ENCODE measurements at places on chromosomes 16 and 17.

GRCh38 chr17:38425744-38426143 lies 2.5 kb upstream of the ARHGAP23 start:
- no peak for DNase-seq

DNA sequence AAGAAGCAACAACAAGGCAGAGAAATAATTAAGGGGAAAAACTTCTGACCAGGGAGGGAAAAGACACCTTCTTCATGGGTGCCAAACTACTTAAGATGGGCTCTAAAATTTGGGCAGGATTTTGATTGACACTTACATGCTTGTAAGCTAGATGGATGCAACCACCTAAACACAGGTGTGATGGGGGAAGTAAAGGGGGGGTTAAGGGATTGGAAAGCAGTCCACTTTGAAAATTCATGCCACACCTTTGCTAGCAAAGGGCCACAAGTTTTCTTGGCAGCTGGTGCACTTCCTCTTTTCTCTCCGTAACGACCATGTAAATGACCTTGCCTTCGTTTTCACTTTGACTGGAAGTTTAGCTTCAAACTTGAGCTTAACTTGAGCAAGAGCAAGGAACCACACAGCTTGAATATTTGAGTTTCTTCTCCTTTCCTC lies 14.3 kb upstream of the PRKAR1A start:
- DNase-seq = no peak

GRCh38 chr17:80374732-80375585 lies 40.0 kb upstream of the ENDOV start:
- no peak for DNase-seq

- no peak for DNase-seq
Measured at GRCh38 chr17:48597778-48598631, 4.4 kb upstream of the HOXB5 start.

GRCh38 chr17:71176928-71177443 lies 943.8 kb upstream of the SOX9 start:
- DNase-seq = no peak

DNA sequence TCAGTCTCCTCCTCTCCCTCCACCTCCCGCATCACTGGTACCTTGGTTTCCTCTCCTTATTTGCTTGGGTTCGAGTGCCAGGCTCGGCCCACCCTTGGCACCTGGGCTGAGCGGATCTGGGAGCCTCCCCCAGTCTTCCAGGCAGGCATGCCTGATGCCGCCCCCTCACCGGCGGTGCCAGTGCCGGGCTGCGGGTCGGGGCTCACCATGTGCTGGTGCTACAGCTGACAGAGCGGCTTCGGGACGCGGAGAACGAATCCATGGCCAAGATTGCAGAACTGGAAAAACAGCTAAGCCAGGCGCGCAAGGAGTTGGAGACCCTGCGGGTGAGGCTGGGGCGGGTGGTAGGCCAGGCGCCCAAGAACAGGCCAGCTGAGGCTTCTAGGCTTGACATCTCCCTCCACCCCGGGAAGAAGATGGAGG lies 19.2 kb downstream of the FMNL1 start:
- no peak for DNase-seq

DNA sequence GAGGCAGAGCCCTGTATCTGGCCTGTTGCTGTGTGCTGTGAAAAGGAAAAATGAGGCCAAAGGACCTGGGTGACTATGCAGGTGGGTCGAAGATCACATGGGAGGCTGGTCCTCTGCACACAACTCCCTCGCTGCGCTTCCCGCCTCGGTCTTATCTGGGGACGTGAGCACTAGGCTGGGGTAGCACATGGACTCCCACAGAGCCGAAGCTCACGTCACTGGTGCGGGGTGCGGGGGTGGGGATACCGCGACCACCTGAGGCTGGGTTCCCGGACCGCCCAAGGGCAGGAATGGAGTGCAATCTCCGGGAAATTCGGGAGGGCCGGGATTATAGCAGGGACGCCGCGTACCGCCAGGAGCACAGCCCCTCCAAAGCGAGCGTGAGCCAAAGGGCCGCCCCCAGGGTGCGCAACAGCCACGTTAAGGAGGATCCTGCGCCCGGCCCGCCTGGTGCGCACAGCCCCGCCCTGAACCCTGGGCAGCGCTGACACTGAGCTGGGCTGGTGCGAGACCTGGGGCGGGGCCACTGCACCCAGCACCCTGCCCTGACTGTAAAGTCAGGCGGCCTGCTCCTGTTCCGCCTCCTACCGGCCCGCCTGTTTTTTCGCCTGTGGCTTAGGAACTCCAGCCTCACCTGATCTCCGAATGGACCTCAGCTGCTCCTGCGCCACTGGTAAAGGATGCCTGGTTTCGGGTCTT lies 4.8 kb downstream of the MT1A start:
- no peak for DNase-seq

DNA sequence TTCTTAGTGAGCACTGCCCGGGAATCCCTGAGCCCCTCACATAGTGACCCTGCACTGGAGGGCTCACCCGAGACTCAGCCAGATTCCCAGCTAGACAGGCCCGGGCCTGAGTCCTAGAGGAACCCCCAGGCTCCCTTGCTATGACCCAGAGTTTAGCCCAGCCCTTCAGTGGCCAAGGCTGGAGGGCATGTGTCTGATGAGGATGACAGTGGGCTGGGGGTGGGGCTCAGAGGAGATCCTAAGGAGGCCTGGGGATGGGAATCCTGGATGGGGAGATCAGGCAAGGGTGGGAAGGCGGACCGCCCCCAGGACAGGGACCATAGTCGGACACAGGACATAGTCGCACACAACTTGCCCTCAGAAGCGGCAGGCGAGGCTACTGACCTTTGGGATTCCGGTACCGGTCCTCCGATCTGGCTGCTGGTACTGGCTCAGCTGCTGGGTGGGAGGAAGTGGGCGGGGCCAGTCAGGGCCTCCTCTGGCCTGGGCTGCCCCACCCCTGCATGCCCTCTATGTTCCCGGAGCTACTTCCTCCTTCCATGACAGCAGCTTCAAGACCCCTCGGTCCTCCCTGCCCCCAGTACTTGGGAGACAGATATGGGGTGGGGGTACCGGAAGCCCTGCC lies 1.1 kb downstream of the CD79B start:
- DNase-seq = peak; percentile 75

DNA sequence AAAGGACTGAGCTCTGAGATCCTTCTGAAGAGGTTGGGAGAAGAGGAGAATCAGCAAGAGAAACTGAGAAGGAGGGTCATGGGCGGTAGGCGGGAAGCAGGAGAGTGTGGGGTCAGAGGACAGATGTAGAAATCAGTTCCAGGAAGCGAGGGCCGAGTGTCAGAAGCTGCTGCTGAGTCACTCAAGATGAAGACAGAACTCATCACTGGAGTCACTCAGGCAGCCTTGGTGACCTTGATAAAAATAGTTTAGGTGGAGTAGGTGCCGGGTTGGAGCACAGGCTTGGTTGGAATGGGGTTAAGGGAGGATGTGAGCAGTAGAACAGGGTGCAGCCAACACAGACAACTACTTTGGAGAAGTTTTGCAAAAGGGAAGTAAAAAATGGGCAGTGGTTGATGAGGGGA lies 6.1 kb upstream of the ITGAM start:
- no peak for DNase-seq

- no peak for DNase-seq
Measured at GRCh38 chr17:75103601-75104554, 5.9 kb upstream of the ARMC7 start.

- DNase-seq = no peak
Measured at GRCh38 chr16:24328835-24329452, 72.8 kb downstream of the CACNG3 start.

DNA sequence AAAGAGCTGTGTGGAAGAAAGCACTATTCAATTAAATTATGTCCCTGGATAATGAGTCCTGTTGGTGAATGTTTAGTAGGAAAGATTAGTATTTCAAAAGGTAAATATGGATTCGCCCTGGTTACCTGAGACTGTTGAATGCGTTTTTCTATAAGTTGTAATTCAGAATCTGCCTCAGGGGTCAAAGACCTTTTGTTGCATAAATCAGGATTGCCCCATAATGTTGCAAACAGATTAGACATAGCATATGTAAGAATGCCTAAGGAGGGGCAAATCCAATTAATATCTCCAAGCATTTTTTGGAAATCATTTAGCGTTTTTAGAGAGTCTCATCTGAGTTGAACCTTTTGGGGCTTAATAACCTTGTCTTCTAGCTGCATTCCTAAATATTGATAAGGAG lies 70.1 kb upstream of the ARL4D start:
- DNase-seq = no peak

DNA sequence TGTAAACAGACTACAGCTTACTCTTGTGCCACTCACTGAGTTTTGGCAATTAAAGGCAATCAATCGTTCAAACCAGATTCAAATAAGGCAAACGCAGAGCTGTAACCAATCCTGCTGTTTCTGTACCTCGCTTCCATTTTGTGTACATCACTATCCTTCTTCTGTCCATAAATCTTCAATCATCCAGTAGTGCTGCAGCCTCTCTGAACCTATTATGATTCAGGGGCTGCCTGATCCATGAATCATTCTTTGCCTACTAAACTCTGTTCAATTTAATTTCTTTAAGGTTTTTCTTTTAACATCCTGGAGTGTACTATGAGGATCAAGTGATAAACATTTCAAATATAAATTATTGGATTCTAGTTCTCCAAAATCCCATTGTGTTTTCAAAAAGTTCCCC lies 93.9 kb downstream of the CEP112 start:
- no peak for DNase-seq

DNA sequence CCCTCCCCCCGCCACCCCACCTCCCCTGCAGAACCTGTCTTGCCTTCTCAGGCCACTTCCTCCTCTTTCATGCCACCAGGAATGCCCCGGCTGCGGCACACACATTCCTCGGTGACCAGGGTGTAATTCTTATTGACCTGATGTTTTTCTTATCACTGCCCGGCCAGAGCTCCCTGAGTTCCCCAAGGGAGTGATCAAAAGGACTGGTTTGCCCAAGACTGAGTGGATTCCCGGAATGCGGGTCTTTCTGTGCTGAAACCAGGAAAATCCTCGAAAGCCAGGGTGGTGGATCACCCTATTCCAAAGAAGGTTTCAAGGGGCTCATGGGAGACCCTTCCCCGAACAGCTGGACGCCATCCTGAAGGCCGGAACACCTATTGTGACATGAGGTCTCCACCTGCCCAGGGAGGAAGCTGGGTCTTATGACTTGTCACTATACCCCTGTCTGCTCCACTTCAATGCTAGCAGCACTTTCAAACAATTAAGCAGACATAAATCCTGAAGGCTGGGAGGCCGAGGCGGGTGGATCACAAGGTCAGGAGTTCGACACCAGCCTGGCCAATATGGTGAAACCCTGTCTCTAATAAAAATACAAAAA lies 53.0 kb upstream of the RPL38 start:
- DNase-seq = no peak

DNA sequence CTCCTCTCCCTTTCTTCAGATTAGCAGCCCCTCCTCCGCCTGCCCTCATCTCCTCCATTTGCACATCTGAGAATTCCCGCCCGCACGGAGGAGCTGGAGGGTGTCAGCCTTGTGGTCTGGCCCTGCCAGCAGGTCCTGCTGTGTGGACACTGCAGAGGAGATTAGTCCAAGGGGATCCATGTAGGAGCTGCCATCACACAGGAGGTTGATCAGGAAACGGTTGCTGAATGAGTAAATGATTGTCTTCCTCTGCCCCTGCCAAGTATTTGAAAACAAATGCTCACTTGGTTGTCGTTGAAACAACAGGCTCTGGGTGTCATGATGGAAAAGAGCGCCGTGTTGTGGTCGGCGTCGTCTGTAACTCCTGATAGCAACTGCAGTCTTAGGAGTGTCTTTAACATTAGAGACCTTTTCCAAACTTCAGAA lies 63.8 kb upstream of the CHMP6 start:
- DNase-seq = peak; percentile 75

DNA sequence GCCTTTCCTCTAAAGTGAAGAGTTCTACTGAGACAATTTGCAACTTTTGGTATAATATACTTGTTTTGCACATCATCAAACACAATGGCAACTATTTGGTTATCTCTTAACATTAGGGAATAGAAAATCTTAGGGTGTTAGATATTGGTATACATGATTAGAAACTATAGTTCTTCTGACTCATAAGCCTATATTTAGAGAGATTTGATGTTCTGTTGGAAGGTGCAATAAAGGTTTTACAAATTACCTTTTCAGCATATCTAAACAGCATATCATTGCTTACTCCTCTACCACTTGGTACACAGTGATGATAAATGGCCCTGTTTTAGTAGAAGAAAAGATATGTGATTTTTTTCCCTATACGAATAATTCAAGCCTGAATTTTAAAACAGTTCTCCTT lies 6.2 kb downstream of the EVI2B start:
- DNase-seq = no peak

DNA sequence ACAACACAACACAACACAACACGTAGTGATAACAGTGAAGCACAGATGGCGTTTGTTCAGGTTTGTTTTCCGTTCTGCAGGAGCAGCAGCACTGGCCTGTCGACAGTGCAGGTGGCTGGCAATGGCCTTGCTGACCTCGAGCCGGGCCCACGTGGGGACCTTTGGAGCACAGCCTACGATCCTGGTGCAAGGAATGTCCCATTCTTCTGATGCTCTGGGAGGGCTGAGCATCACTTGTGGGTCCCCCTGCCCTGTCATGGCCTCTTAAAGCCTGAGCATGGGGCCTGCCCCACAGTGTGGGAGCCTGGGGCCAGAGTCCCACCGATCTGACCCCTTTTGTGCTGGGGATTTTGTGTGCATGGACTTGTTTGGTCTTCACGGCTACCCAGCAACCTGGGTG lies 6.8 kb downstream of the MAP2K3 start:
- DNase-seq = no peak

DNA sequence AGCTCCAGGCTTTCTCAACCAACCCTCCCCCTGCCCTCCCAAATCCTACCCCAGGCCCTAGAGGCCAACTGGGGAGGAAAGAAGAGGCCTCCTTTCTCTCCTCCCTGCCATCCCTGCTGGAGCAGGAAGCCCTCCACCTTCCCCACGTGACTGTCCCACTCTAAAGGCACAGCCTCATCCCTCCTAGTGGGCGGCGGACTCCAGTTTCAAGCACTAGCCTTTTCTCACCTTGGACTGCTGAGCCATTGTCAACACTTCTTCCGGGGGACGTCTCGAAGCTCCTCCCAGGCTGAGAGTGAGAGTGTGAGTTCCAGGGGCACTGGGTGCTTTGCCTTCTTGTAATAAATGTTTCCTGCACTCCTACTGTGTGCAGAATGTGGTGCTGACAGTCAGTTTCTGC lies 21.4 kb upstream of the IRX6 start:
- DNase-seq = no peak

GRCh38 chr16:60166-60565 lies 6.5 kb downstream of the SNRNP25 start:
- DNase-seq = no peak

- peak; percentile 58 for DNase-seq
Measured at GRCh38 chr17:82613283-82614094, 34.8 kb downstream of the WDR45B start.

GRCh38 chr17:50686494-50687199 lies 21.1 kb downstream of the ANKRD40 start:
- DNase-seq = no peak

DNA sequence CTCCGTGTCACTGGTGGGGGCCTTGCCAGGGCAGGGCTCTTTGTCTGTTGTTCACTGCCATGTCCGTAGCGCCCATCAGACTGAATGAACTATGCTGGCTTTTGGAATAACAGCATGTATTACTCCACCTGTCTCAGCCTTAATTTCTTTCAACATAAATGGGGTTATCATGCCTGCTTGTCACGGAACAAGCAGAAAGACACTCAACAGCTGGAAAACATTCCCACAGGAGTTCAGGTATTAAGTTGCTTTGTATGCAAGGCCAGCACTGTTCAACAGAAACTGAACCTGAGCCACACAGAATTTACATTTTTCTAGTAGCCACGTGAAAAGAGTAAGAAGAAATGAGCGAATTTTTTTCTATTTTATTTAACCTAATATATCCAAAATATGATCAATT lies 13.1 kb downstream of the PPL start:
- DNase-seq = no peak

All from ecto neural progenitor cell (in vitro differentiated cells).